ENCODE measurements at places on chromosomes 7 and 10. TPM values are rescaled to one million over a fixed set of nuclear protein-coding genes. Genes with fewer than 3 reads are reported as not detected.

The SCIN gene
- total RNA-seq: 0.59 TPM

The GOLGA7B gene
- 15.8 TPM for total RNA-seq

The TNRC18 gene
- total RNA-seq: 44.4 TPM

The TLX1 gene
- total RNA-seq: not detected

The IL15RA gene
- total RNA-seq: 0.24 TPM

The SIRT1 gene
- 10.9 TPM for total RNA-seq

The HOXA10 gene
- total RNA-seq: not detected

The NOM1 gene
- total RNA-seq: 17.9 TPM

The SFXN3 gene
- total RNA-seq: 76.9 TPM

The TPST1 gene
- total RNA-seq: 62.3 TPM

The PGAM2 gene
- not detected for total RNA-seq

The SEMA4G gene
- 4.7 TPM for total RNA-seq

The ZNF33B gene
- total RNA-seq: 7.8 TPM

DNA sequence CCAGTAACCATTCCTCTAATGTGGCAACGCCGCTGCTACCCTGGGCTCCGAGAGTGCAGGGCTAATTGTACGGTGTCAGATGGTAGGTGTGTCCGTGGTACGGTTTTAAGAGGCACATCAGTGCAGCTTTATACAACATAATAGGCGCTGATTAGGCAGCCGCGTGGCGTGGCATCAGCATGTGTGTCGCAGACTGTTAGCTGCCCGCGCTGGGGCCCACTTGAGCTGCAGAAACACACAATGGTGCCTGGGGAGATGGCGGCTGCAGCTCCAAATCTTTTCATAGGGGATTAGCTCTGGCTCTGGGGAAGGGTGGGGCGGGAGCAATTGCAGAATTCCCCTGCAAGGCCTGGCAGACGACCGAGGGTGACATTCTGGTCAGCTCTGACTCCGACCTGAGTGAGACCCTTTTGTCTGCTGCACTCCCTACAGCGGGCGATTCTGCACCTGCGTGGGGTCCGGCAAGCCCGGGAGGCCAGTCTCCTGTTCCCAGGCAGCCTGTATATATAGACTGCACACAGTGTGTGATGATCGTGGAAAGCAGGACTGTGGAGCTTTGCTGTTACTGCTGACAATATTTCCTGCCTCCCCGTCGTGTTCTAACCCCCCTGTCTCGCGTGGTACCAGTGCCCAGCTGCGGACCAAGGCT lies 722.7 kb upstream of the CELF2 start:
- no peak for DNase-seq

DNA sequence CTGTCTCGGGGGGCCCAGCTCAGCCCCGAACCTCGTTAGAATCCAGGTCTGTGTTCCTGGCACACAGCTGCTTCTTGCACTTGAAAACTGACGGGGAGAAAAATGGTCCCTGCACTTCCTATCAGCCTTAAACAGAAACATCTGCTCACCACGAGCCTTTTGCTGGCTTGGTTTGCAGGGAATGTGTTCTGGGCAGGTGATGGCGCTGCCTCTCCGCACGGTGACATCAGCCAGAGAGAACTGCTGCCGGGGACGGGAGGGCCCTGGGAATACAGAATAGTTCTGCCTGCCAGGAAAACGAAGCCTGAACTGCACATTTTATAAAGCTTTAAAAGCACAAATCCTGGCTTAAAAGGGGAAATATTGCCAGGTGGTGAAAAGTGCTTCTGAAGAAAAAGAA lies 622.5 kb downstream of the TYW1 start:
- DNase-seq: no peak

- DNase-seq: no peak
These were observed 343.6 kb upstream of the MGMT start for GRCh38 chr10:129123428-129123827.

DNA sequence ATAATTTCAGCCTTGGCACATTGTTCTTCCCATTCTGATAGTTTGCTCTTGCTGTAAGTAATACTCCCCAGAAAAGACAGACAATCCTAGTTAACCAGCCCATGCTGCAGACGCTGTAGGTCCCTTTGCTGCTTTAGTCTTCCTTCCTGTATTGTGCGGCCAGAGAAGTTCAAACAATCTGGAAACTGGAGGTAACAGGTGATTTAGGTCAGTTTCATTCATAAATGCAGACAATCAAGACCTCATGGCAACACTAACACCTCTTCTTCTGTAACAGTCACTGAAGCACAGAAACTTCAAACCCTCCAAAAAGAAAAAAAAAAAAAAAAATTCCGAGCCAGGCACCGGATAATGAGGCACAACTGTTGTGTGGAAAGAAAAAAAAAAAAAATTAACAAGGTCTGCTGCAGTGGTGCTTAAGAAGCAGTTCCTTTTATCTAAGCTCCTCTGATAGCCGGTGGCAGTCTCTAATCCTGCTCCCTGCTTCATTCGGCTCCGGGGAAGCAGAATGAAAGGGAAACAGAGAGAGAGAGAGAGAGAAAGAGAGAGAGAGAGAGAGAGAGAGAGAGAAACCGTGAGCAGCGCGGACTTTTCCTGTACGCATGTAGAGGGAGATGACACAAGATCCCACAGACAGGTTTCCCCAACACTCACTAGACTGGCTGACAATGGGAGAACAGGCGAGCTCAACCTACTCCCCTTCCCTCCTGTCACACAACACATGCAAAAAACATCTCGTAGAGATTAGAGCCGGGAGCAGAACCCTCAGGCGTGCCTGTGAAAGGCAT lies at the start of gene SEMA3A:
TSS of gene SEMA3A (minus strand) at position 306 of the 788 bp plus-strand sequence. CDS start at position 103, 203 bp downstream.
- DNase-seq: peak; percentile 81

- no peak for DNase-seq
These were observed 23.5 kb downstream of the YKT6 start for GRCh38 chr7:44224080-44224973.

- DNase-seq: no peak
These were observed 10.6 kb downstream of the AP5Z1 start for GRCh38 chr7:4786015-4786414.

DNA sequence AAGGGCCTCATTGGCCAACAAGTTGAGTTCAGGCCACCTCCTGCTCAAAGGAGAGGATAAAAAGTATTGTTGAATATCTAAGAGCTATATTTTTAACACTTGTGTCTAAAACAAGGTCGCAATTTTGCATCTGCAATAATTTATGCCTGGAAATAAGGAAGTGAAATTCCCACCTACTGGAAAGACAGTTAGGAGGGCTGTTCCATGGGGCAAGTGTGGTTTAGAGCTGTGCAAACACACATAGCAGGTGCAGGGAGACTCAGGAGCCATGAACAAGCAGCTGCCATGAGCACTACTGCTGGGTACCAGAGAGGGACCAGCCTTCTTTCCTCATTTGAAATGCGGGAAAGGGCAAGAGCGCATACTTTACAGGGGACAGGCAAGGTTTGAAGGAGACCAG lies 35.5 kb upstream of the IKZF1 start:
- no peak for DNase-seq

DNA sequence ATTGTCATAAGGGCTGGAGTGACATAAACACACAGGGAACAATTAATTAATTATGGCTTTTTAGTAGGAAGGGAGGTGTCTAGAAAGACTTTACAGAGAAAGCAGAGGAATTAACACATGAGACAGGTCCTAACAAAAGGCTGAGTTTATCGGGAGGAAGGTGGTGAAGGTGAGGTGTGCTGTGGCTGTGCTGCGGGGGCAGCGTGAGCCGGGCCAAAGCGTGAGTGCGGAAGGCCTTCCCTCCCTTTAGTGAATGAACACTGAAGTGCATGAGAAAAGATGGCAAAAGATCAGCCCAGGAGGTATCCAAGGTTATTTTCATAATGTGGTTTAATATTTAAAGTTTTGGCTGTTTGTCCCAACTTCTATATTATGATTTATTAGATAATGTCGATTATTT lies 243.4 kb upstream of the PLXNA4 start:
- no peak for DNase-seq

DNA sequence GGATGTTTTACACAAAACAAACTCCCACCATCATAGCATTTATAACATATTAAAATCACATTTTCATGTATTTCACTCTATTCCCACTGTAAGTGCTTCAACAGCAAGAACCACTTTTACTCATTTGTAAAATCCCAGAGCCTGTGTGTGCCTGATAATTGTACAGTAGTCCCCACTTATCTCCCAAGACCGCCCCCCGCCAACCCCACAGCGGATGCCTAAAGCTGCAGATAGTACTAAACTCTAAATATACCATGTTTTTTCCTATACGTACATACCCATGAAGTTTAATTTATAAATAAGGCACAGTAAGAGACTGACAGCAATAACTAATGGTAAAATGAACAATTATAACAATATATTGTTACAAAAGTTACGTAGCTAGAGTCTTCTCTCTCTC lies 33.5 kb downstream of the EZH2 start:
- DNase-seq: no peak

DNA sequence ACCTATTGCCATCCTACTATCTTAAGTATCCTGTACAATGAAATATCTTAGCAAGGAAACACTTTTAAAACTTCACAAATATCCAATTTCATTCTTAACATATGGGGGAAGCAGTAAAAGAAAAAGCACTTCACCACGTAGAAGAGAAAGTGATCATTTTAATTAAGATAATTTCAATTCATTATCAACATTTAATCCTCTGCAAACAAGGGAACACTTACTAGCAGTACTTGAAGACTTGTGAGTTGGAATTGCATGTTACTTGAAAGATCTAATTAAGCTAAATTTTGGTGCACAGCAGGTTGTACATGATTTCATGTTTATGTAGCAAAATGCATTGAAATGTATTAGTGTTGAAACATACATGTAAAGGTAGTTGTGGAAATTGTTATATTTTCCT lies 20.8 kb upstream of the CCAR1 start:
- DNase-seq: no peak

DNA sequence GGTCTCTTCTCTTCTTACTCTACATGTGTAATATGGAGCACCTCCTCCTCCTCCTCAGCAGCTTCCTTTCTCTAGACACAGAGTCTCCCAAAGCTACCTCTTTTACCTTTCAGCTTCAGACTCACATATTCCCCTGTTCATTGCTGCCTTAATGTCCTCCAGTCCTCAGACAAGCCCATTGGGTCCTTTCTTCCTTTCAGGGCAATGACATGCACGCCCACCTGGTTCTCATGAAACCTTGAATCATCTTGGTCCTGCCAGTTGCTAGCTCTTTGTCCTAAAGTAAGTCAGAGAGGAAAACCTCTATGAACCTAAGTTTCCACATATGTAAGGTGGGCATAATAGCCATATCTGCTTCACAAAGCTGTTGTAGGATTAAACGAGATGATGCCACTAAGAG lies 227.0 kb downstream of the RPS24 start:
- no peak for DNase-seq

DNA sequence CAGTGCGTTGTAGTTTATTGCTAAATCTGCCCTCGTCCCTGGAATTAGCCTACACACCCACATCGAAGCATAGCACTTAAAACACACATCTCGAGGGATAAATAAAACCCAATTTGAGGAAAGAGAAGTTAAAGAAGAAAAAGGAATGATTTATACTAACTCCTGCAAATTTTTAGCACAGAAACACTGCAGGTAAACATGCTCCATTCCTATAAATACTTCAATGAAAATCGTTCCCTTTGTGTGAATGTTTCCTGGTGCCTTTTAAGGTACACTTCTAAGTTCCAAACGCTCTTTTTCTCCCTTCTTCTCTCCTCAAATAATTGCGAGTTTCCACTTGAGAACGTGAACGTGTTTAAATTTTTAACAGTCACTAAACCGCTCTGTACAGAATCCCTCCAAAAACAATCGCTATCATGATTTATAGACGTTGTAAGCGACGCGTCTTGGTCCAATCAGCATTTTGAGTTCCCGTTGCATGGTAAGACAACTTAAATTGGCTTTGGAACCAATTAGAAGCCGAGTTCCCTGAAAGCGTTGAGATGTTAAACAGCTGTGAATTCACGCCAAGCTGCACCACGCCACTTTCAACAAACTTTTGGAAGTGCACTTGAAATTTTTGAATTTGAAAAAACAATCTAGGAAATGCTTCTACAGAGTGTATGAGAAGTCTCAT lies 12.5 kb upstream of the EBLN1 start:
- DNase-seq: peak; percentile 71

GRCh38 chr10:115936926-115937767 lies 335.9 kb downstream of the GFRA1 start:
- DNase-seq: no peak

GRCh38 chr10:76429368-76430060 lies 998.1 kb downstream of the LRMDA start:
- DNase-seq: no peak

GRCh38 chr7:121140790-121141189 lies 152.3 kb downstream of the CPED1 start:
- DNase-seq: no peak

DNA sequence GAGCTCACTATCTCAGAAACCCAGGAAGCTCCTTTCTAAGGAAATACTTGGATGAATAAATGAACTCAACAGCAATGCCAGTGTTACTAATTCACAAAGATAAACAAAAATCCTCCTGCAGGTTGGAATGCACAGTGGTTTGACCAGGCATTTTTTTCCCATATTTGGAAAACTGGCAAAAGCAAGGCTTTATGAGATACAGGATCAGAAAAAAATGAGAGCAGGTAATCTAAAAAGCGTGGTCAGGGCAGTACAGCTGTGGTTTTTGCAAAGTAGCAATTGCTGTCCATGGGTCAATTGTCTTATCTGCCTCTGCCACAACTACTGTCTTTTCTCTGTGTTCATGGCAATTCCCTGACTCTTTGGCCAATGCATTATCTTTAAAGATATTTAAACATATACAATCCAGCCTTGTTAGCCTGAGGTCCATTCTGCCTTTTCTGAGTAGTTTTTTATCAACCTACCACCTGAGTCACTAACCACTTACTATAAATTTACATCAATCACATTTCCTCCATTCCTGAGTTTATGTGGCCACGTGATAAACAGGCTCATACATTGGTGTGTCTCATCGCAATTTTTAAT lies 564.5 kb upstream of the IGFBP3 start:
- DNase-seq: no peak

GRCh38 chr10:96719200-96719599 lies 1.1 kb downstream of the PIK3AP1 start:
- no peak for DNase-seq

GRCh38 chr10:31977440-31978155 lies 49.0 kb upstream of the ARHGAP12 start:
- DNase-seq: peak; percentile 80

GRCh38 chr7:28983396-28984190 lies 25.5 kb upstream of the TRIL start:
- DNase-seq: no peak

- no peak for DNase-seq
These were observed 33.9 kb upstream of the CYCS start for GRCh38 chr7:25158966-25159365.

- no peak for DNase-seq
These were observed 471.7 kb downstream of the GRM8 start for GRCh38 chr7:126780993-126781392.

GRCh38 chr10:102596506-102596971 lies 47.7 kb upstream of the TRIM8 start:
- DNase-seq: peak; percentile 67

- DNase-seq: no peak
These were observed 38.9 kb upstream of the PRKG1 start for GRCh38 chr10:51035344-51035743.

GRCh38 chr7:132190683-132191082 lies 385.6 kb downstream of the PLXNA4 start:
- no peak for DNase-seq

DNA sequence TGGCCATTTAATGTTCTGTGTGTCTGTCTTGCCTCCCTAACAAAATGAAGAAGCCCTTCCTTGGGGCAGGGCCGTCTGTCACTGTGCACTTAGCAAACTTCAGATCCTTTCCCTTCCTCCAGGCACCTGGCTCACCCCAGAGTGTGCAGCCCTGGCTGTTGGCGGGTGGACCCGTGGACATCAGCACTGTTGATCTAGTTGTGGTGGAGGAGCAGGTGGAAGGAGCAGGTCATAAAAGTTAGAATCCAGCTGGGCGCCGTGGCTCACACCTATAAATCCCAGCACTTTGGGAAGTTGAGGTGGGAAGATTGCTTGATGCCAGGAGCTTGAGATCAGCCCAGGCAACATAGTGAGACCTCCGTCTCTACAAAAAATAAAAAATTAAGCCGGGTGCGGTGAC lies 12.7 kb downstream of the RAB19 start:
- no peak for DNase-seq
